D341Med (cell line): ENCODE measurements at places on chromosomes 5 and 9.

- DNase-seq = no peak
Measured at GRCh38 chr5:32851559-32852173, 140.5 kb downstream of the NPR3 start.

DNA sequence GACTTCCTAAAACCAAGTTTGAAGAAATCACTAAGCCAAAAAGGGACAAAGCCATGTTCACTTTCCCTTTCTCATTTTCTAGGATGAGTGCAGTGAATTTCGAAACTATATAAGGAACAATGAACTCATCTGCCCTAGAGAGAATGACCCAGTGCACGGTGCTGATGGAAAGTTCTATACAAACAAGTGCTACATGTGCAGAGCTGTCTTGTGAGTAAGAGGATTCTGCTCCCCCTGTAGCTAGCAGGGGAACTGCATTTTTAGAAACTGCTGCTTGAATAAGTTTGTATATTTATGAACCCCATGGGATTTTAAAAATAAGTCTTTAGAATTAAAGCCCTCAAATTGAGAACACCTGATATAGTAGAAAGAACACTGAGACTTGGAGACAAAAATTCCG, 42.7 kb upstream of the SPINK14 start:
- no peak for DNase-seq

GRCh38 chr9:68538200-68538599, 2.5 kb downstream of the TMEM252 start:
- no peak for DNase-seq

DNA sequence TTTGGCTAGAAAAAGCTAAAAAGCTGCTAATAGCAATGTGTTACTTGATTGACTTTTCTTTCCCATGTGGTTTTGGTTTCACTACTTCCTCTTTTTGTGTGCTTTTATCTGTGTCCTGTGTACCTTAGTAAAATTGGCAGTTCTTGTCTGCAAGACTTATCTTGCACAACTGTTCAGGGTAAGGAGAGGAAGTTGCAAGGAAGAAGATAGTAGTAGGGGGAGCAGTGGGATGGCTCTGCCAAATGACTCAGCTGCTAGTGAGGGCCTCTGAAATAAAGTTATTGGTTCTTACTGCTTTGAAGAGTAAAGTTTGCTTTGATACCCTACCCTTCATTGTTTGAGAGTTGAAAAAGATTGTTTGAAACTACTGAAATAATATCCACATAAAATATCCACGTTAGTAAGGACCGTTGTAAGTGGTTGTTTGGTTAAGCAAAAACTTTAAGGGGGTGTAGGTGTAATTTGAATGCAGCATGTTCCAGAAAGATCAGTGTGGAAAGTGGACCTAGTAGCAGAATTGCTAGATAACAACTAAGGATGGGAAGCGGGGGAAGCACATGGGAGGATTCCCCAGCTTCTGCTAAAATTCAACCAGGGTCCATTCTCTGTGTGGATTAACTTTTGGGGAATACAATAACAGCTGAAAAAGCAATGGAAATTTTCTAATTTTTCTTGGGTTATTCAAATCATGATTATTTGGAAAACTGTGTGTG, 123.5 kb downstream of the SCAMP1 start:
- no peak for DNase-seq

DNA sequence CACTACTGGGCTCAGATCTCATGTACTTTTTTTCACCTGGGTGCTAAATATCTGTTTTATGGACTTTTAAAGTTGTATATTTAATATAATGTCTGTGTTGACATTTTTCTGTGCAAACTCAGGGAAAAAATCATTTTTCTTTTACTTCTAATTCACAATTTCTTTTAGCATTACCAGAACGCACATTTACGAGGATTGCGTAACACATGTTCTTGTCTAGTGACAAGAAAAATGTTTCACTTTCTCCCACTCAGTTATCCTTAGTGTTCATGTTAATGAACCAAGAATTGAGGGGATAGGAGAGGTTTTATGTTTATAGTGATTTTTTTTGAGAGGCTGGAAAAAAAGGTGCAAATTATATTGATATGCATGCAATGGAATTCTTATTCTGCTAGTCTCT, 86.3 kb upstream of the PJA2 start:
- no peak for DNase-seq

- no peak for DNase-seq
Measured at GRCh38 chr9:107368696-107369095, 85.6 kb downstream of the RAD23B start.

DNA sequence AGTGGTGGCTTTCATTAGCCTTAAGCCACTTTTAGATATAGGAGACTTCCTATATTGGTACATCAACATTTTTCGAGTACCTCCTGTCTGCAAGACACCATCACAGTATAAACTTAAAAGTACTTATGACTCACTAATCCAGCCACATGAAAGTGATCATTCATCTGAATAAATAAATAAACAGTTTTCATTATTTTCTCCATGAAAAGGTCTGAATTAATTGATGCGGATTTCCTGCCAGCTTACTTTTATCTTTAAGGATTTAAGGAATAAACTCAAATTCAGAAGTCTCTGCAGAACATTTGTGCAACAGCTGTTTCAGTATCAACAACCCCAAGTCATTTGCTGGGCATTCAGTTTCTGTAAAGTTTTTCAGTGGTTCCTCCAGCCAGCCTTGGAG, 4.0 kb downstream of the SAP30L start:
- no peak for DNase-seq

- no peak for DNase-seq
Measured at GRCh38 chr5:76305775-76306174, 97.3 kb upstream of the IQGAP2 start.

GRCh38 chr9:111909444-111909843, 12.8 kb downstream of the UGCG start:
- no peak for DNase-seq

DNA sequence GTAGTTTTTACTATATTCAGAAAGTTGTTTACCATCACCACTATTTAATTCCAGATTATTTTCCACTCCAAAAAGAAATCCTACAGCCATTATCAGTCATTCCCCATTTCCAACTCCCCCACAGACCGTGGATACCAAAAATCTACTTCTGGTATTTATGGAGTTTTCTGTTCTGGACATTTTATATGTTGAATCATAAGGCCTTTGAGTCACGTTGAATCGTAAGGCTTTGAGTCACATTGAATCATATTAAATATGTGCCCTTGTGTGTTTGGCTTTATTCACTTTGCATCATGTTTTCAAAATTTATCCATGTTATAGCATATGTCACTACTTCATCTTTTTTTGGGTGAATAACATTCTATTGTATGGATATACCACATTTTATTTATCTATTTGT, 454.1 kb upstream of the NUDT12 start:
- DNase-seq = no peak

GRCh38 chr9:91908293-91908623, 41.8 kb downstream of the ROR2 start:
- no peak for DNase-seq

DNA sequence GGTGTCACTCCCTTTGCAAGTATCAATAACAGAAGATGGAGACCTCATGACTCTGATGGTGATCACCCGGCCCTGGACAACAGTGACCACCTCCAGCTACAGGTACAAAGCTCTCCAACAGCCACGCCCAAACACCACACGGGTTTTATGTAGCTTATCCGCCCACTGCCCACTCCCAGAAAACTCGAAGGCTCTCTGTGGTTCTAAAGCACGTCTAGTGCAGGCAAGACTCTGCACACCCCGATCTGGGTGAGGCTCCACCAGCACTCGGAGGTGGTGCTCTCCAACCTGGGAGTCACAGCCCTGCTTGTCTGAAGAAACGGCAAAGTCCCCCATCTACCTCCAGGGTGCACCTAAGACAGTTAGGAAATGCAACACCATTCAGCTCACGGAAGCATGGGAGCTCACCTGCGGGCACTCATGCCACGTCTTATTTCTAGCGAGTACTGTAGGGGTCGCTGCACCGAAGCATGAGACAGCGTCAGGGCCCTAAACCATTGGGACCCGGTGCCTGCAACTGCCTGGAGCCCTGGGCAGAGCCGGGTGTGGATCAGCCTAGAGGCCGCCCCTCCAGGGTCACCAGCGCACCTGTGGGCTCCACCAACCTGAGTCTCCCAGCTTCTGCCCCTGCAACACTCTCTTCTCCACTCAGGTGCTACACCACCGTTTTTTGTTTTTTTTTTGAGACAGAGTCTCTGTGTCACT, 58.1 kb upstream of the ZNF354A start:
- no peak for DNase-seq

GRCh38 chr5:1875281-1875842, 7.4 kb downstream of the IRX4 start:
- DNase-seq = no peak

DNA sequence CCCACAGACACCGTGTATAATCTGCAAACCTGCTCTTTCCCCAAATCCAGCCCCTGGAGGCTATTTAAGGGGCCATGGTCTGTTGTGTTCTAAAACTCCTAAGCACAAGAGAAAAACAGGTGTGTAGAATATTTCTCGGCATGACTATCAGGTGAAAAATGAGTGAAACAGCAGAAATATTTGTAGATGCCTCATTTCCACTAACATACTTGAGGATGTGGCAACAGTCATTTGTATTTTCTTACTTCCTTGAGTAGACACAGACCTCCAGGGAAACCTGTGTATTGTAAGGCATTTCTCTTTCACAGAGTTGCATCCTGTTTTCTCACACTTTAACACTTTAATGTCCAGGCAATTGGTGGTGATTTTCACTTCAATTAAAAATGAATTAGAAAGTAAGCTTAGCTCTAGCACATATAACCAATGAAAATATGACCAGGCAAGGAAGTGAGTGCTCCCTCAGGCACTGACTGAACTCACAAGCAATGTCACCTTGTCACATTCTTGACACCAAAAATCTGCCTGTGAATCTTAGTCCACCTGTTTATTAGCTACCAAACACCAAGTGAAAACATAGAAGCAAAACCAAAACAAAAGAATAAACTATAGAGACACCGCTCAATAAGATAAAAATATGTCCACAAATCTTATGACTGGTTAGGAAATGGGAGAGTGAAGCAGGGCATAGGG, 64.4 kb downstream of the DIRAS2 start:
- no peak for DNase-seq

GRCh38 chr5:9559965-9560364, 14.1 kb upstream of the SEMA5A start:
- DNase-seq = no peak

- no peak for DNase-seq
Measured at GRCh38 chr5:138962614-138963370, 87.7 kb upstream of the LRRTM2 start.

DNA sequence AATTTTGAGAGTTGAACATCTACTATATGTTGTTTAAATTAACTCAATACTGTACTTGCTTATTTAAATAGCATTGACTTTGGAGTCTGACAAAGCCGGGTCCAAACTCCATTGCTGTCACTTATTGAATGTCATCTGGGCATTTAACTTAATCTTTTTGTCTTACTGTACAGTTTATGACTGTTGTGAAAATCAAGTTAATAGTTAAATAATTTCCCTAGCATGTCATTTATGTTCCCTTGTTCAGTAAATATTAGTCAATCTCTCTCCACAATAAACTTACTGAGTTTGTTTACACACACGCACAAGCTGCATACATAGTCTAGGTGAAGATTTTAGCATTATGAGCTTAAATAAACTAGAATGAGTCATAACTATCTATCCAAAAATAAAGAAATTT, 6.3 kb upstream of the UGCG start:
- DNase-seq = no peak

- no peak for DNase-seq
Measured at GRCh38 chr9:131869348-131869747, 129.5 kb upstream of the RAPGEF1 start.
